PC-9 (cell line): ENCODE measurements at places on chromosomes 5 and 9.

DNA sequence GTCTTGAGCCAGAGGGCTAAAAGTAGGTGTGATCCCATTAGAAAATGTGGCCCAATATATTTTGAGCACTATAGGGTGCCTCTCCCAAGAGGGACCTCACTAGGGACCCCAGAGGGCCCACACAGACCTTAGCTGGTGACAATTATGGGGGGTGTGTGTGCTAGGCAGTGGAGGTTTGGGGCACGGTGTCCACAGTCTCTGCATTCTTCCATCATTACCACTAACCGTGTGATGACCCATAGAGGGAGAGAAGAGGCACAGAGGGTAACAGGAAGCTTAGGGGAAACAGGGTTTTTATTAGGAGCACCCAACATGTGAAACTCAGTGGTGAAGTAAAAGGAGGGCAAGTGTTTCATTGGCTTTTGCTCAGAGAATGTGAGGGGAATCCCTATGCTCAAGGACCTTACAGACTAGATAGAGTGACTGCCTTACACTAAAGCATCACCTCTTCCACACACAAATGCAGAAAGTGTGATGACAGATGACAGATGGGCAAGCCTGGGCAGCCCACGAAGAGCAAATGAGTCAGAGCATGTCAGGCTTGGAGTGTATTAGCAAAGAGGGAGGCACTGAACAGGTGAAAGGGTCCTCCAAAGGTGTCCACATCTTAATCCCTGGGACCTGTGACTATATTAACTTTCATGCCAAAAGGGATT, 2.5 kb upstream of the ACTL7A start:
- H3K4me1 ChIP-seq: no peaks in the 10 kb centered on the region
- H3K36me3 ChIP-seq: no peaks in the 10 kb centered on the region
- no peak overlapping the region for H3K4me3 ChIP-seq
- H3K27ac ChIP-seq: no peak overlapping the region
- no peaks in the 10 kb centered on the region for H3K27me3 ChIP-seq
- no peak for DNase-seq

- no peak overlapping the region for H3K27ac ChIP-seq
- no peaks in the 10 kb centered on the region for H3K4me1 ChIP-seq
- no peaks in the 10 kb centered on the region for H3K27me3 ChIP-seq
- DNase-seq: no peak
- no peaks in the 10 kb centered on the region for H3K36me3 ChIP-seq
Observed at GRCh38 chr9:6459718-6460117, 46.7 kb downstream of the UHRF2 start.

DNA sequence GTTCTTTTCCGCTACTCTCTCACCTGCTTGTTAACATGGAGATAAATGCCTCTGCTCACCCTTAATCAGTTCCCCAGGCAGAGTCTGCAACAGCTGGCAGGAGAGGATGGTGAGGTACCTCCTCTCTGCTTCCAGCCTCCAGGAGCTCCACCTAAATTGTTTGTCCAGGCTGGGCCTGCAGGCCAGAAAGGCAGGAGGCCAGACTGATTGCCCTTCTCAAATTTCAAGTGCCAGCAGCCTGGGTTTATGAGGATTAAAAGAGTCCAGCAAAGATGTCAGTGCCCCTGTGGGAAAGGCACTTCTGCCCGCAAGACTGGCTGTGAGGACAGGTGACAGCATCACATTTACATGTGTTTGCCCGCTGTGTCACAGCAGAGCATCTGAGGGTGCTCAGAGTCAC, 19.8 kb downstream of the CORO2A start:
- H3K27ac ChIP-seq: no peak overlapping the region
- peak; percentile 93 for DNase-seq
- peaks cover 35% of the 10 kb centered on the region for H3K4me1 ChIP-seq
- H3K27me3 ChIP-seq: no peaks in the 10 kb centered on the region
- no peaks in the 10 kb centered on the region for H3K36me3 ChIP-seq

DNA sequence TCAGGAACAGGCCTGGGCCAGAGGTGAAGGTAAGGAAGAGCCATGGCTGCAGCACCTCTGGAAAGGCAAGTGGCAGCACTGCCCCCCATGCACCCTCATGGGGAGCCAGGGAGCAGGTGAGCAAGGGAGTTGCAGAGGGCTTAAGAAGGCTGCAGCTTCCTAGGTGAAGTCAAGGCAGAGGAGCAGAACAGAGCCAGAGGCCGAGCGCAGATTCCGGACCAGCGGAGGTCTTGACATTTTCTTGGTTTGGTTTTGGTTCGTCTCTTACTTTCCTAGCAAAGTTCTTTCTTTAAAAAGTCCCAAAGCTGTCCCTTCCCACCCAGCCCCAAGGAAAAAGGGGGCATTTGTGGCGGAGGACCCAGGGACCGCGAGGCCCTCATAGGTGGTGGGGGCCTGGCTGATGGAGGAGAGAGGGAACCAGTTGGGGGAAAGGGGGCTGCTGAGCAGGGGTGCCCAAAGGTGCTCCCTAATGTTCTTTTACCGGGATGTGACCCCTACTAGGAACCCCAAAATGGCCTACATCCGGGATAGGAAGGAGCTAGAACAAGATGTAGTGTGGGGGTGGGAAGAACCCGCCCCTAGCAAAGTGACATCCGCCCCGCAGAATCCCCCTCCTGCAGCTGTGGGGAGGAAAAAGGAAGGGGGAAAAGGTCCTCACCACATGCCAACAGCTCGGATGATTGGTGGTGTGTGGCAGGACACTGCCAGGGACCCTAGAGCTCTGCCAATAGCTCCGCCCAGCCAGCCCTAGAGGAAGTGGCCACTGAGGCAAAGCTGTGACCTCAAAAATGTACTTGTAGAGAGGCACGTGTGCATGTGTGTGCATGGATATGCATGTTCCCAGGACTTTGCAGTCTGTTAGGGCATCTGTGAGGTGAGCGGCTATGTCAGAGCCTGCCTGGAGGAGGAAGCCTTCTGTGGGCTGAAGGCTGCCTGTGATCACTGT, 914 bp upstream of the CD72 start:
- H3K36me3 ChIP-seq: no peaks in the 10 kb centered on the region
- H3K4me3 ChIP-seq: no peak overlapping the region
- no peak overlapping the region for H3K27ac ChIP-seq
- no peak for DNase-seq
- H3K27me3 ChIP-seq: no peaks in the 10 kb centered on the region

DNA sequence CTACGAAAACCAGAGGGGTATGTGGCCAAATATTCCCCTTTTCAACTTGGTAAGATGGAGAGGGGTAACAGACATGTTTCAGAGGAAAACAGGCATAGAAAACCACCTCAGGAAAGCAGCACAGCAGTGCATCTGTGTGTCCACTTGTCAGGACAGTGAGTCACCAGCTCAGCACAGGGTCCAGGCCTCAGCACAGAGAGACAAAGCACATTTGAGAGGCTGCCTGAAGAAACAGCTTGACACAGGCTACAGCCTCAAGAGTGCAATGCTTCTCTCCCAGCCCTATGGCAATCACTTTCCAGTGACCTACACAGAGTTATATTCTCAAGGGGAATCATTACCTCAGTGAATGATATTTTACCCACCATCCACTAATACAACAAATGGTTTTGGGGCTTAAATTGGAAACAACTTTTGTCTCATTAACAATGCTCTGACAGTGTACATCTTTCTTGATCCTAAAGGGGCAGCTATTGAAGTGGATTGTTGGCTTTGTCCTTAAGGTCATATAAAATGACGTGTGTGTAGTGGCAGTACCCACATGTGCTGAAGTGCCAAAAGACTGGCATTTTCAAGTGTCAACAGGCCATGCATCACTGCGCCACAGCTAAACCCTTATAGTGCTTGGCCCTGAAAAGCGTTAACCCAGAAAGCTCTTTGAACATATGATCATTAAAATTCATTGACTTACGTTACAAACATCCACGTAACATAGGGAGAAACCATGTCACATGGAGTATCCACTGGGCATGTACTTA, 46.4 kb downstream of the ERMP1 start:
- DNase-seq: no peak
- no peak overlapping the region for H3K27ac ChIP-seq
- H3K4me1 ChIP-seq: no peaks in the 10 kb centered on the region; the same call in 1 of the 2 replicates
- H3K36me3 ChIP-seq: peaks cover 24% of the 10 kb centered on the region; the same call in 1 of the 2 replicates

- no peaks in the 10 kb centered on the region for H3K36me3 ChIP-seq
- H3K4me3 ChIP-seq: no peak overlapping the region
- no peaks in the 10 kb centered on the region for H3K27me3 ChIP-seq
- H3K4me1 ChIP-seq: no peaks in the 10 kb centered on the region
- H3K27ac ChIP-seq: no peak overlapping the region
Observed at GRCh38 chr9:19895006-19895405, 106.2 kb upstream of the SLC24A2 start.

DNA sequence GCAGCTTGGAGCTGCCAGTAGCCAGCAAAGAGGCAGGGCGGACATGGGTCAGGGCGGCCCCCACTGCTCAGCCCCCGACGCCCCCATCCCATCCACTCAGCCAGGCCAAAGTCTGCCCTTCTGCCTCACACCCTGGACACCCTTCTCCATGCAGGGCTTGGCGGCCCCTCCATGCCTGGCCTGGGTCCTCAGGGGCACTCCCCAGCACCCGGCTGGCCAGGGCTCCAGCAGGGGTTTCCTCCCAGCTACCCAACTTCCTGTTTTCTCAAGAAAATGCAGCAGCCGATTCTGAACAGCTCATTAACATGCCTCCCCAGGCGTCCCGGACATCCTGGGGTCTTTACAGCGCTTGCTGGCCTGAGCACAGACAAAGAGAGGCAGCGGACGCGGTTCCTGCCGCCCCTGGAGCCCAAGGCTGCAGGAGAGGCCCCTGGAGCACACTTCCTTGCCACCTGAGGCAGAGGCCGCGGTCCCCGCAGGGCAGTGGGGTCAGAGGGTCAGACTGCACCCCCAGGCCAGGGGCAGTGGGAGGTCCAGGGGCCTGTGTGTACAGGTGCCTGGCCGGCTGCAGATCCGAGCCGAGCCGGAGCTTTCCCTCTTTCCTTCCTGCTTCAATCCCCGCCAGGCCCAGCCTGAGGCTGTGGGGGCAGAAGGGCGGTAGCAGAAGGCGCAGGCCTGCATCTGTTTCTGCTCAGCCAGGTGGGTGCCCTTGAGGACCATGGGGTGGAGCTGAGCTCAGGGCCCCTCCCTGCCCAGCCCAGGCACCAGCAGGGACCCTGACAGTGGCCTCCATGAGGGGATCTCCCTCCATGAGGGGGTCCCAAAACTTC, 18.7 kb upstream of the NRARP start:
- H3K4me3 ChIP-seq: no peak overlapping the region
- H3K27me3 ChIP-seq: no peaks in the 10 kb centered on the region
- H3K36me3 ChIP-seq: no peaks in the 10 kb centered on the region
- H3K4me1 ChIP-seq: peaks cover 8% of the 10 kb centered on the region; the same call in 1 of the 2 replicates

GRCh38 chr5:175082866-175083590, 358.6 kb downstream of the MSX2 start:
- no peaks in the 10 kb centered on the region for H3K36me3 ChIP-seq
- no peak overlapping the region for H3K27ac ChIP-seq
- H3K4me3 ChIP-seq: no peak overlapping the region
- H3K27me3 ChIP-seq: no peaks in the 10 kb centered on the region

DNA sequence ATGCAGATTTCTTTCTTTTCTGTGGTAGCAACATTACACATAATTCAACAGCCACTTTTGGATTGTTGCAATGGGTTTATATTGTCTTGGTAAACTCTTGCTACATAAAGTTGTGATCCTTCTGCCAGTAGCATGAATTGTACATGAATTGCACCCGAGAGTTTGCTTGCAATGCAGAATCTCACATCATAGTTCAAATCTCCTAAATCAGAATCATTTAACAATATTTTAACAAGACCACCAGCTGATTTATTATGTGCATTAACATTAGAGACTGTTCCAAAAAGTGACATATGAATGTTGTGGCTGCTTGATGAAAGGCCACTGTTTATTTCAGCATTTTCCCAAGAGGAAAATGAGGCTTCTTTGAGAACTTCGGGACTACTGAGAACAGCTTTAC, 1491.8 kb upstream of the NUDT12 start:
- no peaks in the 10 kb centered on the region for H3K4me1 ChIP-seq
- H3K27ac ChIP-seq: no peak overlapping the region
- no peak for DNase-seq
- H3K36me3 ChIP-seq: no peaks in the 10 kb centered on the region

- H3K27ac ChIP-seq: no peak overlapping the region
- no peak overlapping the region for H3K4me3 ChIP-seq
- no peaks in the 10 kb centered on the region for H3K36me3 ChIP-seq
- H3K4me1 ChIP-seq: no peaks in the 10 kb centered on the region
- peaks cover 72% of the 10 kb centered on the region for H3K27me3 ChIP-seq
Observed at GRCh38 chr9:89916001-89916597, 311.3 kb downstream of the GADD45G start.

GRCh38 chr5:68500813-68501212, 285.3 kb downstream of the PIK3R1 start:
- H3K4me1 ChIP-seq: peaks cover 5% of the 10 kb centered on the region
- no peak overlapping the region for H3K4me3 ChIP-seq
- no peaks in the 10 kb centered on the region for H3K36me3 ChIP-seq
- no peak overlapping the region for H3K27ac ChIP-seq
- DNase-seq: no peak

DNA sequence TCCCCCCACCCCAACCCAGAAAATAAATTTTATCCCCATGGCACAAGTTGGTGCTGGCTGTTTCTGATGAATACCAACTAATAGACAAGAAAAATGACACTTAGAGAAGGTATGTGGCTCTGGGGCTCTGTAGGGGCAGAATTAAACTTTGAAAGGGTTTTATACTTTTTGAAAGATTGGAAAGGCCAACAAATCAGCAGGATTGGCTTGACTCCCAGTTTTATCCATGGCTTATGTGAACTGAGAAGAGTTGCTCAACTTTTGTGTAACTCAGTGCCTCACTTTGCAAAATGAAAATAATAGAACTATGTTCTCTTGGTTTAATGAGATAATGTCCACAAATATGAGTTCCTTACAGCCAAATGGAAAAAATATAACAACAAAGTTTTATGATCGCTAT, 288.9 kb upstream of the KIF2A start:
- DNase-seq: no peak
- no peak overlapping the region for H3K4me3 ChIP-seq
- no peaks in the 10 kb centered on the region for H3K4me1 ChIP-seq
- H3K27ac ChIP-seq: no peak overlapping the region
- peaks cover under 1% of the 10 kb centered on the region for H3K27me3 ChIP-seq

- H3K4me3 ChIP-seq: peak overlapping the region; percentile 98
- H3K4me1 ChIP-seq: peaks cover 14% of the 10 kb centered on the region
- no peaks in the 10 kb centered on the region for H3K36me3 ChIP-seq
- no peaks in the 10 kb centered on the region for H3K27me3 ChIP-seq
Observed at GRCh38 chr5:129094924-129095899, 663 bp downstream of the ISOC1 start.

- no peak overlapping the region for H3K4me3 ChIP-seq
- DNase-seq: no peak
- no peaks in the 10 kb centered on the region for H3K36me3 ChIP-seq
- no peak overlapping the region for H3K27ac ChIP-seq
- 0 out of 2 replicates have a peak, but pooled peaks cover 9% of the 10 kb centered on the region for H3K27me3 ChIP-seq
- H3K4me1 ChIP-seq: peaks cover 13% of the 10 kb centered on the region
Observed at GRCh38 chr5:173287086-173287485, 41.1 kb downstream of the STC2 start.

- 0 out of 2 replicates have a peak, but pooled peaks cover 7% of the 10 kb centered on the region for H3K36me3 ChIP-seq
- no peak overlapping the region for H3K27ac ChIP-seq
- H3K4me3 ChIP-seq: no peak overlapping the region
- peaks cover 48% of the 10 kb centered on the region for H3K4me1 ChIP-seq
Observed at GRCh38 chr5:154371687-154372086, 74.1 kb upstream of the SAP30L start.

- H3K27me3 ChIP-seq: no peaks in the 10 kb centered on the region
- H3K27ac ChIP-seq: no peak overlapping the region
- no peak for DNase-seq
- H3K4me3 ChIP-seq: no peak overlapping the region
Observed at GRCh38 chr9:131260751-131261452, 15.4 kb downstream of the FAM78A start.

GRCh38 chr5:98839469-98840383, 66.3 kb downstream of the RGMB start:
- no peak overlapping the region for H3K4me3 ChIP-seq
- H3K27me3 ChIP-seq: no peaks in the 10 kb centered on the region
